ENCODE measurements at places on chromosomes 6 and 20.

- peak; percentile 15 for DNase-seq
Observed at GRCh38 chr6:144321839-144322591, 36.9 kb downstream of the UTRN start.

- no peak for DNase-seq
Observed at GRCh38 chr6:154394571-154394970, 38.0 kb upstream of the IPCEF1 start.

DNA sequence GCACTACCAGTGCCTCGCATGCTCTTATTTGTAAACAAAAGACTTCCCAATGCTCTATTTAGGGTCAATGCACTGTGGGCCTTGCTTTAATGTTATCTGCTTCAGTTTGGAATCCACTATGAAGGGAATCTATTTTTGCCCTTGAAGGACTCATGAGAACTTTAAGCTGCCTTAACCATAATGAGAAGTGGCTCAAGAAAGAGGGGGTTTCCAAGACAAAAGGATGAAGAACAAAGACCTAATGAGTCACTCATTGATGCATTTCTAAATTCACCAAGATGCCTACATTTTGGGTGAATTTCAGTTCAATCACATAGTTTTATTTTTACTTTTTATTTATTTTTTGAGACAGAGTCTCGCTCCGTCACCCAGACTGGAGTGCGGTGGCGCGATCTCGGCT, 228.2 kb downstream of the LY86 start:
- no peak for DNase-seq

DNA sequence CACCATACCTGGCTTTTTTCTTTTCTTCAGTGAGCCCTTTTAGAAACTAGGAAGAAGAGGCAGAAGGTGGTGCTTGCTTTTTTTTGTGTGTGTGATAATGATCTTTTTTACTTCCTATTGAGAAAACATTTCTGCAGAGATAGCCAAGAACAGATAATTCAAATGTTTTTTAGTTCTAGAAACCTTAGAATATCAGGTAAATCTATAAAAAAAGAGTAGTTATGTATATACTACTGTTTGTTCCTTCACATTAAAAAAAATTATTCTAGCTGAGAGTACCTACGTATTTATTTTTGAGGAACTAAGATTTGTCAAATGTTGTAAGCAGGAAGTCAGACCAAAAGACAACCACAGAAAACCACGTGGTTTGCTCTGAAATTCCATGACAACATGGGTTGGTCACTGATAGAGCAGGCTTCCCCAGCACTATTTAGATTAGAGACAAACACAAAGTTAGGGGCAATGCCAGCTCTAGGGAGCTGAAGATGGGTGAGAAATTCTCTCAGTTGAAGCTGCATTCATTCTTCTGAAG, 12.8 kb downstream of the STK4 start:
- no peak for DNase-seq

DNA sequence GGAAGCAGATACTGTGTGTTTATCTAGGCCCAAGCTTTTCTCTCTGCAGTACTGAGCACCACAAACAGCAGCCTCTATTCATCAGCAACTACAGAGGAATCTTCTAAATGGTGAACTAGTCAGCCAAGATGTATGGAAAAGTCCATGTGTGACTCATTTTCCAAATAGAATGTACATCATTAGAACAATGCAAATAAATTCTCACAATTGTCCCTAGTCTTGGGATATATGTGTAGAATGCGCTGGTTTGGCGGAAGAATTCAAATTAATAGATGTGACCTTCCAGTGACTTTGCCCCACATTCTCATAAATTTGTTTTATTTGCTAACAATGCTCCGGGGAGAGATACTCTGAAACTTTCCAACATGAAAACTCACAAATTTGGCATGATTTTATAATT, 436.2 kb downstream of the CBLN4 start:
- DNase-seq = no peak

- DNase-seq = no peak
Observed at GRCh38 chr6:159114569-159114968, 54.6 kb upstream of the FNDC1 start.

DNA sequence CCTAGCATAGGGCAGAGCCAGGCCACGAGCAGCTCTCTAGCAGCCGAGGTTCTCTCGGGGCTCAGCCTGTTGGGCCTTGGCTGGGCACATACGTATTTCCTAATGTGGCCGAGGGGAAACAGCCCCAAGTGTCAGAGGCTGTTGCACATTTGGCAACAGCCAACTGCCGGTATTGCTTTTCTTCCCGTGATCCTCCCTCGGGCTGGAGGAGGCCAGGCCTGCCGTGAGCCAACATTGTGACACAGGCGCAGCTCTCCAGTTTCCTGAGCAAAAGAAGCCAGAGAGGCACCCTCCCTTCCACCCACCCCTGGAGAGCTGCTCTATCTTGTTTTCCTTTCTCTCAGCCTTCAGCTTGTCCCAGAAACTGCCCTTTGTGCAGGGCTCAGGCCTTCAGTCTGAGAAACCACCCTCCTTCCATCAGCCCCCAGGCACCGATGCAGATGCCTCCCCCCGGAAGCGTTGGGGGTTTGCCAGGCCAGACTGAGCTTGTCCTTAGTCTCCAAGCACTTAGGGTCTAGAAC, 5.1 kb upstream of the BPI start:
- DNase-seq = no peak

GRCh38 chr6:76771059-76771634, 692.1 kb downstream of the HTR1B start:
- DNase-seq = peak; percentile 13

GRCh38 chr6:11615214-11615602, 77.7 kb downstream of the TMEM170B start:
- no peak for DNase-seq

GRCh38 chr6:6674872-6675271, 86.4 kb downstream of the LY86 start:
- DNase-seq = no peak

DNA sequence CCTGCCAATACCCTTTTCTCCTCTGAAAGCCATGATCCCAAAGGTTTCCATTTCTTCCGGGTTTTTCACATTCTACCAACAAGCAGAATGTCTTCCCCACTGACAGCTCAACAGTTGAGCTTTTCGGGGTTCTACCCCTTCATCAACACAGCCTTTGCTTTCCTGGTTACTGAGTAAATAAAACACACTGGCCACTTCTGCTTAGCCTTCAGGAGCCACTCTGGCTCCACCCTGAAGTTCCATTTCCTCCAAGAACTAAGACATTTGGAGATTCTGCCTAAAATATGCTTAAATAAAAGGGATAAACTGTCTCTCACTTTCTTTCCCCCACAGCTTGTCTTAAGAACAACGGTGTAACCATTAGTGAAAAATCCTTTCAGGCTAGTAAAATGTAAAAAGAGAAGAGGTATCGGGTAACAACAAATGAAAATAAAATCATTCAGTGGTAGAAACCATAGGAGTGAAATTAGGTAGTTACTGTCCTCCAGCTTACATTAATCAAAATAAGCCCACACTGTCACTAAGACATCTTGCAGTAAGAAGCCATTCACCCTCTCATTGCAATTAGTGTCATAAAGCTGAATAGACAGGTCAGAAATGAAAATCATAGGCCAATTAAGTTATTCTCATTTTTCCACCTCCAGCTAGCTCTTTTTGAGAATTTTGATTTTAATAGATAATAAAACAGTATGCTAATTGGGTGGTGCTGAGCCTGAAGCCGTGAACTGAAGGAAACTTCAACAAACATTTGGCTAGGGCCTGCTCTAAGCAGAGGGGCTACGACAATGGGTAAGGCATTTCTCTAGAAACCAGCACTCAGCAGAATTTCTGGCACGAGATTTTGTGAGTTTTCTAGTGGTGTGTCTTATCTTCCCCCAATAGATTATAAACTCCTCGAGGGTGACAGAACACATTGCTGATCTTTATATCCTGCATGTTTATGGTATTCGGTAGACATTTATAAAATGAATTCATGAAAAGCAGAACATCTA, 194.2 kb downstream of the KHDC1L start:
- DNase-seq = no peak

GRCh38 chr20:15491575-15491974, 1081.7 kb downstream of the KIF16B start:
- no peak for DNase-seq

- DNase-seq = no peak
Observed at GRCh38 chr6:20349225-20349624, 52.5 kb upstream of the E2F3 start.

DNA sequence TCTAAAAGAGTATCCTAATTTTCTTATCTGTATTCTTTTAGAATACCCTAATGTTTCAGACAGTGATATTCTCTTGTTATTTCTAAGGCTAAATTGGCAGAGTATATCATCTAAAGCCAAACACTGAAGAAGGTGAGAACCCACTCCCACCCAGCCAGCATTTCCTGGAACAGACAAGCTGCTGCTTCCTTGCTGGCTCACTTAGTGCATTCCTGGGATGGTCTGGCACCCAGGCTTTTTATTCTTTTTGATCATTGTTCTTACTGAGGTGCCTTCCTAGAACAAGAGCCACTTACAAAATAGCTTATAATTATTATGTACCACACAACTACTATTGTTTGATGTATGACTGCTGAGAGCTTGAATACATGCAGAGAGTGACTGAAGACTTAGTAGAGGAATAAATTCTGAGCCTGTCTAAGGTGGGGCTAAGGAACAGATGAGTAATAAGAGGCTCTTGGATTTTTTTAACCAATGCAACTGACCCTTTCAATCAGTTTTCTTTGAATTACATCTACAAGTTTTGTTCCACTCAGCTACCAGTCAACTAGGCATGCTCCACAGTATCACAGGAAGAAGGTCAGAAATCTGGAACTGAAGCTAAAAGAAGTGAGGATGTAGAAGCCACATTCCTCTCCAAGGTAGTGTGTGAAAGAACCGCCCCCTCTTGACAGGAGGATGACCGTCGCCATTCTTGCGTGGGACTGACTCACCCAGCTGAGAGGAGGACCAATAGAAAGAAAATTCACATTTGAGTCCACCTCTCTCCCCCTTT, 30.1 kb downstream of the PRPH2 start:
- no peak for DNase-seq

DNA sequence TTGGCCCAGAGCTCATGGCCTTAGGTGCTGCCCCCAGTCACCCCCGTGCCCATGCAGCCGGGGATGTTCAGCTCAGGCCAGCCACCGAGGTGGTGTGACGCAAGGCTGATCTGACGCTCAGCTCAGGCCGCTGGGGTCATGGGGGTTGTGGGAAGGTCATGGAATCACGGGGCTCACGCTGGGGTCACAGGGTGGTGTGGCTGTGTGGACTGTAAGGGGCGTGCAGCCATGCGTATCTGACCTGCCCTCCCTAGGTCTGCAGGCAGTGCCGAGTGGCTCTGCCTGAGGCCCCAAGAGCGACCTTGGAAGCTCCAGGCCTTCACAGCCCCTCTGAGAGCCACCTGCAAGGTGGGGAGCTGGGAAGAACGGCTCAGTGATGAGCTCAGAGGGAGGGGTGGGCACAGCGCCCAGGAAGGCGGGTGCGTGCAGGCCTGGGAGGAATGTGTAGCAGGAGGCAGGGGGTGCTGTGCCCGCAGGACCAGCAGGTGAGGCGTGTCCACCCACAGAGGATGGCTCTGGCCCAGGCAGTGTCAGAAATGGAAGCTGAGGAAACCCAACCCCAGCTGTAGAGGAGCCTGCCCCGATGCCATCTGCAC, 27.8 kb downstream of the CHRNA4 start:
- DNase-seq = no peak
